ENCODE measurements at places on chromosomes 13 and 19.
A peak's percentile ranks its signal among the peaks of the same experiment; 100 is the strongest.

DNA sequence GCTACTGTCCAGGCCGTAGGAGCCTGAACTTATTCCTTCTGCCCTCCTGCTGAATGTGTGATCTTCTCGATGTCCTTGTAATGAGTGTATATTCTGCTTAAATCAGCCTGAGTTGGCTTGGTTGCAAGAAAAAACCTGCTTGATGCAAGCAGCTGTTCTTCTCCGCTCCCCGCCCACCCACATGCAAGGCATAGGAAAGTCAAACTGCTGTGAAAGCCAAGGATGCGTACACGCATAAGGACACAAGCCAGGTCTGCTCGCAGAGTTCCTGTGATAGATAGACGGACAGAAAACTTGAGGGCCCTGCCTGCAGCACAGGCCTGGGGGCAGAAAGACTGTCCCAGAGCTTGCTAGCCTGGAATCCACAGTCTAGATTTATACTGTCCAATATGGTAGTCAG, 101.1 kb downstream of the DNAJC15 start:
- DNase-seq, result no peak

DNA sequence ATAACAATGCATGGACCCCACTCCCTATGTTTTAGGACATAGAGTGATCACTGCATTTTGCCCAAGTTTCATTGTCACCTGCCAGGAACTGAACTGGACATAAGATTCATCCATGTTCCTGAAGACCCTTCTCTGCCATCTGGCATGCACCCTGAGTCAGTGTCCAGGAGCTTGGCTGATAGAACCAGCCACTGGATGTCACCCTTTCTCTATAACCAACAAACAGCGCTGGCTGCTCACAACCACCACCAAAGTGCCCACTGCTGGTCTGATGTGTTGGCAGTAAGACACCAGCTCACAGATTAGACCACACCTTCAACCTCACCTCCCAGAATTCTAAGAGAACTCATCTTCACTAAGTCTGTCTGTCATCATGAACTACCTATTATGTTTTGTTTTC, 333.4 kb downstream of the ITGBL1 start:
- peak; percentile 22 for DNase-seq

- no peak for DNase-seq
Measured at GRCh38 chr19:50432221-50433028, at the start of gene MYBPC2. Gene MYBPC2, plus strand, starts transcription at chr19:50432892. Its CDS starts 62 bp downstream, at chr19:50432954.

GRCh38 chr19:19138109-19138981, at the start of gene TMEM161A:
Gene TMEM161A, minus strand, starts transcription at chr19:19138478. Its CDS starts 50 bp downstream, at chr19:19138428.
- DNase-seq, result peak; percentile 98

DNA sequence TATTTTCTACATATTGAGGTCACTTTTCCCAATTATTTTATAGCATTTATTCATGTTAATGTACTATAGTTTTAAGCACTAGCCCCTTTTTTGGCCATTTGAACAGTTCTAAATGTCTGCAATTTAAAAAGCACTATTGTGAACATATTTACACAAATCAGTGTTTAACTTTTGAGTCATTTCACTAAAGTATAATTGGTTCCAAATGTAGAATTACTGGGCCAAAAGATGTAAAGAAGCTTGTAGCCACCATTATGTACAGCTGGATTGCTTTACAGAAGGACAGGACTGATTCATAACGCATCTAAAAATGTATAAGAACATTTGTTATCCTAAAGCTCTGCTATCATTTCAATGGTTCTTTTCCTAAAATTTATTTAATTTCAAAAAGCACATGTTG, 16.6 kb upstream of the ATP12A start:
- DNase-seq, result no peak

DNA sequence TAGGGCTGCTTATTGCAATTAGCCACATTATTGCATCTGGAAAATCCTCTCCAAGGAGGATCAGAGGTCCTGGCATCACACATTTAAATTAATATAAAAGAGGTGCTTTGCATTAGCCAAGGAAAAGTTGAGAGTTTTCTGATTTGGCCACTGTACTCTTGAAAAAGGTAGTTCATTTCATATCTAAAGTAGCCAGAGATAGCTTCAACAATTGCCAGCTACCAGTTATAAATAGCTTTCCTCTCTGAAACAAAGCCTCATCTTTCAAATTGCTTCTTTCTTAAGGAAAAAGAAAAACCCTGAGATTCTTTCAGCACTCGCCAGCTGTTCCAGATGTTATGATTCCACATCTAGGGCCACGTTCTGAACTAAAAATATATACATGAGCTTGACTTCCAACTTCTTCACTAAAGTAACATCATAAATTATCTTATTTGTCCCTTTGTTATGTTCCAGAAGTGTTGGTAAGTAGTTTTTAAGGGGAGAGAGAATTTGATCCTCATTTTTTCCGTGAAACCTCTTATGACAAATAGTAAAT, 69.6 kb downstream of the ERCC5 start:
- DNase-seq, result no peak

DNA sequence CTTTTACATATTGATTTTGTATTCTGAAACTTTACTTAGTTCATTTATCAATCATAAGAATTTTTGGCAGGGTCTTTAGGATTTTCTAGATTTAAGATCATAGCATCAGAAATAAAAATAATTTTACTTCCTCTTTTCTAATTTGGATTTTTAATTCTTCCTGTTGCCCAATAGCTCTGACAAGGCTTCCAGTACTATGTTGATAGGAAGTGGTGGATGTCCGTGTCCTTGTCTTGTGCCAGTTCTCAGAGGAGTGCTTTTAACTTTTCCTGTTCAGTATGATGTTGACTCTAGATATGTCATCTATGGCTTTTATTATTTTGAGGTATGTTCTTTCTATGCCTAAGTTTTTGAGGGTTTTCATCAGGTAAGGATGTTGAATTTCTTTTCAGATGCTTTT, 7.7 kb upstream of the KIR2DL4 start:
- no peak for DNase-seq

DNA sequence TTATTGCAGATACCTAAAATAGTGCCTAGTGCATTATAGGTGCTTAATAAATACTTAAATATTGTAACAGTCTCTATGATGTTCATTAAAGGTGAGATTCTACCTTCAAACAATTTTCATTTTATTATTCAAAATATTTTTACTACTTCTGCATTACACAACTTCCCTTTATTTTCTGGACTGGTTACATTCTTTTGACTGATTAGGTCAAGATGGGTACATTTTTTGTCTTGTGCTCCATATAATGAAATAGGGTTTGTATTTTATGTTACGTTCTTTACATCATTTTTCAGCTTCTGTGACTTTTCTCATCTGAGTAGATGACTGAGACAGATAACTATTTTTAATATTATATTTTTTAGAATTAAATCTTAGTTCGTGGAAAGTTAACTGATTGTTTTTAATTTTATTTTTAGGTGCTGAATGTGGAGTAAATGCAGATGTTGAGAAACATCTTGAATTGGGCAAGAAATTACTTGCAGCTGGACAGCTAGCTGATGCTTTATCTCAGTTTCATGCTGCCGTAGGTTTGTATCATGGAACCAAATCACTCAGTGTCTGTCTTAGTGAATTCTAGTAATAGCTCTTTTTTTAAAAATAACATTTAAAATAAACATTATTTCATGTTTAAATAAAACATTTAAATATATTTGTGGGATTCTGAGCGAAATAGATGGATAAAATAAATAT, 32.0 kb downstream of the DNAJC3 start:
- no peak for DNase-seq

DNA sequence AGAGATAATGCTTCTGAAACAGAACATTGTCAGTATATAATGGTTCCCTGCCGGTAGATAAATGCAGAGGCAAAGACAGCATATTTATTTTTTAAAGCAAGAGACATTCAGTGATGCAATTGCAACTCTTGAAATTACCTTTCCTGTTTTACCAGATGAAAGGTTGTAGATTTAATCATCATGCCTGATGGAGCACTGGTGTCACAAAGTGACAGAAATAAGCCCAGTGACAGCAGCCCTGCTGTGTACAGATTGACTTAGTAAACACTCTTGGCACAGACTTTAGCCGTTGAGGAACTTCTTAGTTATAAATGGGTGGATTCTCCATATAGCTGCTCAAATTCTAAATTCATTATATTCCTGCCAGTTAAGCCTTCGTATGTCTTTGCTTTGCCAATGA, 172.5 kb downstream of the ITGBL1 start:
- no peak for DNase-seq

GRCh38 chr19:55289117-55289796, 5.5 kb downstream of the BRSK1 start:
- DNase-seq, result no peak
